ENCODE measurements at places on chromosomes 7 and 10.

DNA sequence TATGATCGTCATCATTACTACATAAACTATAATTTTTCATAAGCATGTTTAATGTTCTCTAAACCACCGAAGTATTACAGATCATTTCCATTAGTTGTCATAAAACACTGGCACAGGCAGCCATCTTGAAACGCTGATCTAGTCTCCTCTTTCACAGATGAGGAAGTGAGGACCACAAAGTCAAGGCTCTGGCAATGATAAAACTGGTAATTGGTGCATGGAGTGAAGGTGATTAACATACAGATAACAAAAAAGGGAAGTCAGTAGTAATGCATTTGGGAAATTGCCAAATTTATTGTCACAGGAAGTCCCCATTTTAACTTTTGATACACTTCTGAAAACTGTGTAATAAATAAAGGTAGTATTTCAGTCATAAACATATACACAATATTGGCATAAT lies 49.3 kb downstream of the FBXL13 start:
- DNase-seq = no peak

DNA sequence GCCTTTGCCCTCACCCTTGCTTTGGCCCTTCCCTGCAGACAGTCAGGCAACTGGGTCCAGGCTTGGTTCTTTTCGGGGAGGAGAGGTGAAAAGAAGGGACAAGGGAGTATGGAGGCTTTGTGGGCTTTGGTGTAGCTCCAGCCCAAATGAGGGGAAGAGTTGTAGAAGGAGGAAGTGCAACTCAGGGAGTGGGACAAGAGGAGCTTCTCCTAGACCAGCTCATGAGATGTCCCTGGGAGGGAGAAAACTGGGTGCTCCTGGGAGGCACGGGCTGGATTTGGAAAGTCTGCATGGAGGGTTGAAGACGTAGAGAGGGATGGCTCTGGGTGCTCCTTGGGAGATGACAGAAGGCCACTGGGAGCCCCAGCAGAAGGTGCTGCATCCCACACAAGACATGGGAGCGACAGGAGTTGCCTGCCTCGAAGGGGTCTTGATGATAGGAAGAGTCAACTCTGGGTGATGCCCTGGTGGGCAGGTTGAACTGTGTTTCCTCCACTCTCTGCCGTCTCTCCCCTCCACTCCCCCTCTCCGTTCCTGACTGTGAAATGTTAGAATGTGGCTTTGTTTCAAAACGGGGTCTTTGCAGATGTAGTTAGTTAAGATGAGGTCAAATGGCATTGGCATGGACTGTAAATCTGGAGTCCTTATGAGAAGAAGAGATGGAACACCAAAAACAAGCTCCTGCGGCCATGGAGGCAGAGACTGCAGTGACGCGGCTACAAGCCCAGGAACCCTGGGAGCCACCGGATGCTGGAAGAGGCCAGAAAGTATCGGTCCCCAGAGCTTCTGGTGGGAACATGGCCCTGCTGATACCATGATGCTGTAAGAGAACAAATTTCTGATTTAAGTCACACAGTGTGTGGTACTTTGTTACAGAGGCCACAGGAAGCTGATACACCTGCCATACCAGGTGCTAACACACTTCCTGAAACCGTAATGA lies 298.5 kb downstream of the GLRX3 start:
- DNase-seq = no peak

DNA sequence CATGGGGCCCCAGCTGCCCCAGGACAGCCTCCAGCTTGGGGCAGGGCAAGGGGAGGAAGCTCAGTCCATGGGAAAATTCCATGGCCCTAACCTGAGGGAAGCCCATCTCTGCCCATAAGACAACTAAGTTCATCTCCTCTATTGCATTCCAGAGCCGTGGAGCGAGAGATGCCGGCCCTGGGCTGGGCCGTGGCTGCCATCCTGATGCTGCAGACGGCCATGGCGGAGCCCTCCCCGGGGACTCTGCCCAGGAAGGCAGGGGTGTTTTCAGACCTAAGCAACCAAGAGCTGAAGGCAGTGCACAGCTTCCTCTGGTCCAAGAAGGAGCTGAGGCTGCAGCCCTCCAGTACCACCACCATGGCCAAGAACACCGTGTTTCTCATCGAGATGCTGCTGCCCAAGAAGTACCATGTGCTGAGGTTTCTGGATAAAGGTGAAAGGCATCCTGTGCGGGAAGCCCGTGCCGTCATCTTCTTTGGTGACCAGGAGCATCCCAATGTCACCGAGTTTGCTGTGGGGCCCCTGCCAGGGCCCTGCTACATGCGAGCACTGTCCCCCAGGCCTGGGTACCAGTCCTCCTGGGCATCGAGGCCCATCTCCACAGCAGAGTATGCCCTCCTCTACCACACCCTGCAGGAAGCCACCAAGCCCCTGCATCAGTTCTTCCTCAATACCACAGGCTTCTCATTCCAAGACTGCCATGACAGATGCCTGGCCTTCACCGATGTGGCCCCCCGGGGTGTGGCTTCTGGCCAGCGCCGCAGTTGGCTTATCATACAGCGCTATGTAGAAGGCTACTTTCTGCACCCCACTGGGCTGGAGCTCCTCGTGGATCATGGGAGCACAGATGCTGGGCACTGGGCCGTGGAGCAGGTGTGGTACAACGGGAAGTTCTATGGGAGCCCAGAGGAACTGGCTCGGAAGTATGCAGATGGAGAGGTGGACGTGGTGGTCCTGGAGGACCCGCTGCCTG lies 4.3 kb downstream of the AOC1 start:
- DNase-seq = no peak

DNA sequence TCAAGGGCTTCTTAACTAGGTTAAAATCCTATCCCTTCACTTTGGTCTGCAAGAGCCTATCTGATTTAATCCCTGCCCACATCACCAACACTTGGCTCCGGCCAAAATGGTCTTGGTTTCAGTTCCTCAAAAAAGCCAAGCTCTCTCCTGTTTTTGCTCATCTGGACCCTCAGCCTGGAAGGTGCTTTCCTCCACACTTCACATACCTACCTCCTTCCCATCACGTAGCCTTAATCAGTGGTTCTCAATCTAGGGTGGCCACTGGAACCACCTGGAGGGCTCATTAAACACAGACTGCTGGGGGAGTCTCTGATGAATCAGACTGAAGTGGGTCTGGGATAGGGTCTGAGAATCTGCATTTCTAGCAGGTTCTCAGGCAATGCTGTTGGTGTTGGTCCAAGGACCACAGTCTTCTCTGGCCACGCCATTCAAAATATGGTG lies 227.0 kb upstream of the AOAH start:
- no peak for DNase-seq

- no peak for DNase-seq
Measured at GRCh38 chr10:27646194-27646593, 99.4 kb downstream of the MKX start.

DNA sequence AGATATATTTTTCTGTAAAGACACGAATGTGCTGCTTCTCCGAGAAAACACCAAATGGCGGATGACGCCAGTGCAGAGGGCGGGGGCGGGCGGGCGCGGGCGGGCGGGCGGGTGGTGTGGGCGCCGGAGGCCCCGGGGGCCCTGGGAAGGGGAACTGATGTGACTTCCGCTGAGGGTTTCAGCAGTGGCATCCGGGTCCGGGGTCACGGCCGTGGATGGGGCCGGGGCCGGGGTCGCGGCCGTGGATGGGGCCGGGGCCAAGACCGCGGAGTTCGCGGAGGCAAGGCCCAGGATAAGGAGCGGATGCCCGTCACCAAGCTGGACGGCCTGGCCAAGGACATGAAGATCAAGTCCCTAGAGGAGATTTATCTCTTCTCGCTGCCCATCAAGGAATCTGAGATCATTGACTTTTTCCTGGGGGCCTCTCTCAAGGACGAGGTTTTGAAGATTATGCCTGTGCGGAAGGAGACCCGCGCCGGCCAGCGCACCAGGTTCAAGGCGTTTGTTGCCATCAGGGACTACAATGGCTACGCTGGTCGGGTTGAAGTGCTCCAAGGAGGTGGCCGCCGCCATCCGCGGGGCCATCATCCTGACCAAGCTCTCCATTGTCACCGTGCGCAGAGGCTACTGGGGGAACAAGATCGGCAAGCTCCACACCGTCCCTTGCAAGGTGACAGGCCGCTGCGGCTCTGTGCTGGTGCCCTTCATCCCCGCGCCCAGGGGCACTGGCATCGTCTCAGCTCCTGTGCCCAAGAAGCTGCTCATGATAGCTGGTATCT lies 20.3 kb upstream of the IGF2BP3 start:
- peak; percentile 53 for DNase-seq

DNA sequence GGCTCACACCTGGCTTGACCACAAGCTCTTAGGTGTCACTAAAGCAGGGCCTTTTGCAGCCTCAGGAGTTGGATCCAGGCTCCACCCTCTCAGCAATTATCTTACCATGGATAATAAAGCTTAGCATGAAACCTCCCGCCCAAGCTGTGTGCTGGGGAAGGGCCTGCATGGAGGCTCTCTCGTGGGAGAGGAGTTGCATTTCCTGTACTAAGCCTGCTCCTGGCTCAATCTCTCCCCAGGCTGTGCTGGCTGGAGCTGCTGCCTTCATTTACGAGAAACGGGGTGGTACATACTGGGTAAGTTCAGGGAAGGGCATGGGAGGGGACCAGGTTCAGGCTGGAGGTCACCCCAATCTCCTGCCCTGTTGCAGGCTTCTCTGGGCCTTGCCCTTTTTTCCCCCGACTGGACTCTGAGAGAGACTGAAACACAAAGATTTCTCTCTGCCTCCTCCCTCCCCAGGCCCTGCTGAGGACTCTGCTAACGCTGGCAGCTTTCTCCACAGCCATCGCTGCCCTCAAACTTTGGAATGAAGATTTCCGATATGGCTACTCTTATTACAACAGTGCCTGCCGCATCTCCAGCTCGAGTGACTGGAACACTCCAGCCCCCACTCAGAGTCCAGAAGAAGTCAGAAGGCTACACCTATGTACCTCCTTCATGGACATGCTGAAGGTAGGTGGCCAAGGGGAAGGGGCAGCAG lies 2.7 kb downstream of the TMEM176A start:
- DNase-seq = no peak

- DNase-seq = no peak
Measured at GRCh38 chr10:89062861-89063260, 72.3 kb downstream of the FAS start.

- DNase-seq = no peak
Measured at GRCh38 chr10:93807371-93807770, 49.6 kb downstream of the LGI1 start.

- no peak for DNase-seq
Measured at GRCh38 chr10:120971671-120972070, 120.5 kb downstream of the WDR11 start.

- no peak for DNase-seq
Measured at GRCh38 chr7:47414342-47415317, 167.3 kb downstream of the TNS3 start.

Measured in activated naive CD4-positive, alpha-beta T cell treated with Interleukin-2 at 50 U/mL for 16 hours (primary cell).